NCI-H2029 treated with DMSO at 0.1 percent for 48 hours (cell line): ENCODE measurements at places on chromosomes 6 and 20.

DNA sequence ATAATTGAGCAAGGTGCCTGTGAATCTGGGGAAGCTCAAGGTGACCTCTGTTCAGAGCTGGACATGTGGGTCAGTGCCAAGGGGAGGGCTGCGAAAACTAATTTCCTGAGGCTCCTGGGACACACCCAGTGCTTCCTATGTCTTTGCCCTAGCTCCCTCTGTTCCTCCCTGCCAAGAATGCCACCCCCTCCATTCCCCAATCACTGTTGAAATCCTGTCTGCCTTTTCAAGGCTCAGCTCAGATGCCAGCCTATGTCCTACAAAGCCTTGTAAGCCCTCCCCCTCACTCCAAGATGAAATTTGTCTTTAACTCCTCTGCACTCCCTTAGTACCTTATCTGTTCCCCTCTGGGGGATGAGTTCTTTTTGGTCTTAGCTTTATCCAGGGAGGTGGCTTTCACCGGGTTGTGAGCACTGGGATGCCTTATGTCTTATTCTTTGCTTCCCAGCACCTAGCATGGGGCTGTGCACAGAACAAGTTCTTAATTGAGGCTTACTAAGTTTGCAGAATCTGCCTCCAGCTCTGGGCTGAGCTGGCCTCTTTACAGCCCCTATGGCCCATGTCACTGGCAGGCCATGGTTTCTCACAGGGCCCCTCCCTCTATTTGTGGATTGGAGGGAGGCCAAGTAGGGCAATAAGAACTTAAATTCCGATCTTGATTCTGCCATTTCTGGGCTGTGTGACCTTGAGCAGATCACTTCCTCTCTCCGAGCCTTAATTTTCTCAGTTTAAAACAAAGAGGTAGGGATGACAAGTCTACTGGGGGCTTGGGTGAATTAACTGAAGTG is 51.5 kb upstream of the EPB41L1 start:
- DNase-seq: no peak

GRCh38 chr6:163487606-163488005 is 73.1 kb downstream of the QKI start:
- DNase-seq: no peak

DNA sequence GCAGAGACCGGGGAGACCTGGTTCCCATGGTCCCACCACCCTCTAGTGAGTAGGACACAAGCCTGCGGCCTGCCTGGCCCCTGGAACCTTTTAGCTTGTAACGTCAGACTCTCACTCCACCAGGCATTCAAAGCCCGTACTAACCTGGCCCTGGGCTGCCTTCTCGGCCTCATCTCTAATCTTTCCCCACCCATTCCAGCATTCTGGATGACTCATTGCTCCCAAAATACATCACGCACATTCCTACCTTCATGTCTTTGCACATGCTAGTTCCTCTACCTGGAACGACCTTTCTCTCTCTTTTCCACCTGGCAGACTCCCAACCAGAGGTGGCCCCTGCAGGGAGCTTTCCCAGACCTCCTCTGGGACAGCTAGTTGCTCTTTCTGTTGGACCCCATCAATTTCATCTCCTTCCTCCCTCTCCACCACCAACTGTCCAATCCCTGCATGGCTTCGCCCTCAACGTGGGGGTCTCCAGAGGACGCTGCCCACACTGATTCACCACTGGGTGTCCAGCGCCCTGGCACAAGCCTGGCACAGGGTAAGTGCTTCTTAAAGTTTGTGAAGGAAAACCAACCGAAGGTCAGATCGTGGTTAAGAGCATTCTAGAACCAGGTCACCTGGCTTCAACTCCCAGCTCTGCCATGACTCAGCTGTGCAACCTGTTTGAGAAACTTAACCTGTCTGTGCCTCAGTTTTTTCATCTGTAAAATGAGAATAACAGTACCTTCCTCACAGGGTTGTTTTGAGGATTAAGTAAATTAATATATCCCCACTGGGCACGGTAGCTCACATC is 35.2 kb downstream of the JPH2 start:
- DNase-seq: no peak

GRCh38 chr6:39841291-39841690 is 49.1 kb downstream of the DAAM2 start:
- DNase-seq: peak; percentile 52
